ENCODE measurements at places on chromosomes 1 and 21.
A peak's percentile ranks its signal among the peaks of the same experiment; 100 is the strongest.

DNA sequence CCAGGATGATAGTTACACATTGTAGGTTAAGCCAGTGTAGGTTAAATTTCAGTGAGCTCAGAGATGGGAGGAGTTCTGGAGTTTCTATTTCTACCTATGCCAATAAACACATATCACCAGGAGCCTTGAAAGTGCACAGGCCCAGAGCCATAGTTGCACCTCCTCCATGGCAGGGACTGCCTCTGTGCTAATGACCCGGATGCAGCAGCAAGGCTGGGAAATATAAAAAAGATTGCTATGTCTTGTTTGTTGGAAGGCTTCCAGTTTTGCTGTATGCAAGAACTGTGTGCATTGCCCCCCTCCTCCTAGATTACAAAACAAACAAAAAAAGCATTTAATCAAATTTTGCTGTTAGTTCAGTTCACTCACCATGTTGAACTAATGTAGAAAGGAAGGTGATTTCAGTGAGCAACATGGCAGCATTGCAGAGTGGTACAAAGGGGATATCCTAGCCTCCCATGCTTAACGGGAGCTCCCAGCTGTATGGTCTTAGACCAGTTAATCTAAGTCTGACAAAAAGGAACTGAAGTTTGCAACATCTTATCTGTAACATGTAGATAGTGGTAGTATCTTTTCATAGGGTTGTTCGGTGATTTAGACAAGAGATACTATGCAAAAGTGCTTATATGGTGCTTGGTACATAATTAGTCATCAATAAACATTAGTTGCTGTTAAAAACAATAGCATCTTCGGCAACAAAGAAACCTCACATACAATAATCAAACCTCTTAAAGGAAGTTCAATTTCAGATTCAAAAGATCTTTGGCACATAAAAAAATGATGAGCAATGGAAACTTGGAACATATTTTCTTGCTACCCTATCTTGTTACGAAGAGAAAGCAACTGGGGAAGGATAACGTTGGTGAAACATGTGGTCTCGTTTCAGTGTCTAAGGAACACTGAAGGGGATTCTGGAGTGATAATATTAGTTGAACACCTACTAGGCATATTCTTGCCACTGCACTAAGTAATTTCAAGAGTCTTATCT is 309.5 kb downstream of the ASTN1 start:
- DNase-seq = no peak

- DNase-seq = no peak
Measured at GRCh38 chr1:69244211-69244610, 323.5 kb upstream of the LRRC7 start.

DNA sequence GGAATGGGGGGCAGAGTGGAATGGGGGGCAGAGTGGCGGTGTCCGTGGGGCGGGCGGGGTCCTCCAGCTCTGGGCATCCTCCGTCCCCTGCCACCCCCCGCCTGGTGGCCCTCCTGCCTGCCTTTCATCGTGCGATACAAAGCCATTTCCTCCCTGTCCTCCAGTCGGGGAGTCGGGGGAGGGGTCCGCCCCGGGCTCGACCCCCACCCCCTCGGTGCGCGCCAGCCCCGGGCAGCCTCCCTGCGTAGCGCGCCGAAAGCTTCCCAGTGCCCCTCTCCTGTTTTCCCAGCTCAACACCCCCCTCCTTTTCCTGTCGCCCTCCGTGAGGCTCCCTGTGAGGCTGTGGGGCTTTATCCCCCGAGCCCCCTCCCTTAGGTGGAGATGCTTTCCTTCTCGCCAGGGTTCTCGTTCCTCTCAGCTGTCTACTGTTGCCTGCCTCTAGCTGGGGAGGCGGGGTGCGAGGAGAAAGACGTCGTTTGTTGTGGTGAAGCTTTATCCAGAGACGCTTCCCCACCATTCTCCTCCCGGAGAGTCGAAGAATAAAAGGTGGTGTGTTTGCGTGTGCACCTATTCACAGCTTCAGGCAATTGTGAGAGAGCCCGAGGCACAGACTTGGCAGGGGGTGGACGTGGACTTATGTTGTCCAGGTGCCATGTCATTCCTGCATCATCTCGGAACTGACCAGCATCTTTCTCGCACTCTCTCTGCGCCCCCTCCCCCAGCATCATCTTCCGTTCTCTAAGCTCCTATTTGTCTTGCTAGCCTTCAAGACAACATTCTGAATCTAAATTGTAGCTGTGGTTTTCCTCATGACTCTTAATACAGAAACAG is 848 bp downstream of the DNM3 start:
- DNase-seq = no peak

DNA sequence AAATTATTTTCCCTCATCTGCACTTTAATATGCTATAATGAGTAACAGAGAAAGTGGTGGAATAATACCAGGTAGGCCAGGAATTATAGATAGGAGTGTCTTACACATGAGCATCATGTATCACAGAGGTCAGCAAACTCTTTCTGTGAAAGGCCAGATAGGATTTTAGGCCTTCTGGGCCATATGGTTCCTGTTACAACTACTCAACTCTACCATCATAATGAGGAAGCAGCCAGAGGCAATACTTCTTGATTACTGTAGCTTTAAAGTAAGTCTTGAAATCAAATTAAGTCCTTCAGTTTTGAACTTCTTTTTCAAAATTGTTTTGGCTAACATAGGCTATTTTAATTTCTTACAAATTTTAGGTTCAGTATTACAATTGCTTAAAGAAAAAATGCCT is 32.1 kb upstream of the IGSF3 start:
- no peak for DNase-seq

DNA sequence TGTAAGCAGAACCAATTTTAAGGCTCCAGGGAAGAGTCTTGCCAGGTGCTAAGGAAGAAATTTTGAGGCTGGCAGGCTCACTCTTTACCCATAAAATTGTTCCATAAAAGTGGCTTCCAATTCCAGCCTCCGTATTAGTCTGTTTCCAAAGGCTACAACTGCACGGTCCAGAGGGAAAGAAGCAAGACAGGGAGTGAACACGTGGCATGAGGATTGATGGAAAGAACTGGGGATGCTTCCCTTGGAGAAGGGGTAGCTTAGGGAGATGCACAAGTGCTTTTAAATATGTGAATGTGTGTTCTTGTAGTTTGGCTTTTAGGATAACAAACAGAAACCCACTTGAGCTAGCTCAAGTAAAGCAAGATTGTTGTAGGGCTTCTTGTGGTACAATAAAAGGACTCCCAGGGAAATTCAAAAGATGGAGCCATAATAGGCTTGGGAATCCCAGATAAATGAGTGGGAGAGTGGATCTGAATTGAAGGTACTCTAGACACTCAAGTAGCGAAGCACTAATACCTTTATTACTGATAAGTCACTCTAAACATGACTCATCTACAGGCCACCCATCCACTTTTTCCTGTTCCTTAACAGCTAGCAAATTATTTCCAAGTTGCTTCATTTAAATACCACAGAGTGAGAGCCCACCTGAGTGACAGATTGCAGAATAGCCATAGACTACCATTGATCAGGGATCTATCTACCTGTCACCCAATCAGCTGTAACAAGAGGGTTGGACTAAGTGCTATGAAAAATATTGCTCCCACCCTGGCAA is 34.8 kb upstream of the NPL start:
- DNase-seq = no peak

DNA sequence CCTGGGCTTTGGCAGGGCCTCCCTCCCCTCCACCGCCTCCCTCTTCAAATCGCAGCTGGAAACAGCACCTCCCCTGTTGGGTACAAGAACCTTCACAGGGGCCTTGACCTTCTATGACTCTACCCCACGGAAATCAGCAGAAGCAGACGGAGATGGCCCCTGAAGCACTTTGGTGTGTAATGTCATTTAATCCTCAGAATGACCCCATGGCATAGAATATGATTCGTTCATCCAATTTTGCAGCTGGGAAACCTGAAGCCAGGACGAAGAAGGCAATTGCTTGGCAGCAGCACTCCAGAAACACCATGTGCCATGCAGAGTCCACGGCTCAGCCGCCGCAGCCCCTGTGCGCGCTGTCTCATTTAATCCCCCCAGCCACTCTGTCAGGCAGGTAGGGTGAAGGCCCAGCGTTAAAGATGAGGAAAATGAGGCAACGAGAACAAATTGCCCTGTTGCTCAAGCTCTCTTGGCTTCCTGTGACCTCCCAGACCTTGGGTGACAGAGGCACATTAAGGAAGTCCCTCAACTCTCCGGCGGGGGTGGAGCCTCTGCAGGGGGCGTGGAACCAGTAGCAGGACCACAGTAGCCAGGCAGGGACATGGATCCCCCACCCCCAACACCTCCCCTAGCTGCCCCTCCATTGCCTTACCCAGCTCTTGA is 25.8 kb upstream of the LAPTM5 start:
- no peak for DNase-seq

GRCh38 chr1:54120018-54120697 is 32.6 kb downstream of the CDCP2 start:
- no peak for DNase-seq

DNA sequence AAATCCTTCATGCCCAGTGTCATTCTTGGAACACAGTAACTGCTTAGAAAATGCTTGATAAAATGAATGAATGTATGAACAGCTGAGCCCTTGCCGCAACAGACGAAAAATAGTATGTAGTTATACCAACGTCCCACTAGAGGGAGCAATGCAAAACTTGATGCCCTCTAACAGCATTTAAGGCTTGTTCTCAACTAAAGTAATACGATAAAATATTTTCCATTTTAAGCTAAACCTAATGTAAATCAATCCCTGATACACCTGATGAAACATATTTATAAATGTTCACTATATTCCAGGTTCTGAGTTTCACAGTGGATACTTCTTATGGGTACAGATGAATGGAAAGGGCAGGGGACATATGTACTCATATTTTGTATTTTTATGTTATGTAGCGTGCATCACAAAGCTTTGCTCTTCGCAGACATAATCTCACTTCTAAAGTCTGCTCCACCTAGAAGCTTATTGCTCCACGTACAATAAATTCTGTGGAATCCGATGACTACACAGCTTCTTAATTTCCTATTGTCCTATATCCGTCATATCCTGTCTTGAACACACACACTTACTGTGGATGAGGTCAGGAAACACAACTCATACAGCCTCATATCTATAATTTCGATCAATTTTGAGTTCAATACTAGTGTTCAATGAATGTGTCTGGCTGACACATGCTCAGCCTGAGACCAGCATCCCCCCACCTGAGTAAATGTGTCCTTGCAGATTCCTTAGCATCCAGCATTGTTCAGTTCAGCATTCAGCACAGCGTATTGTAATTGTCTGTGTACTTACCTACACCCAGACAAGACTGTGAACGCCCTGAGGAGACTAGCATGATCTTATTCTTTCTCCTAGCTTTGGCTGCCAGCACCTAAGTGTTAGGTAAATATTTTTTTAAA is 4.4 kb upstream of the UTP25 start:
- DNase-seq = peak; percentile 12

- no peak for DNase-seq
Measured at GRCh38 chr1:41378999-41379737, 17.9 kb downstream of the FOXO6 start.

DNA sequence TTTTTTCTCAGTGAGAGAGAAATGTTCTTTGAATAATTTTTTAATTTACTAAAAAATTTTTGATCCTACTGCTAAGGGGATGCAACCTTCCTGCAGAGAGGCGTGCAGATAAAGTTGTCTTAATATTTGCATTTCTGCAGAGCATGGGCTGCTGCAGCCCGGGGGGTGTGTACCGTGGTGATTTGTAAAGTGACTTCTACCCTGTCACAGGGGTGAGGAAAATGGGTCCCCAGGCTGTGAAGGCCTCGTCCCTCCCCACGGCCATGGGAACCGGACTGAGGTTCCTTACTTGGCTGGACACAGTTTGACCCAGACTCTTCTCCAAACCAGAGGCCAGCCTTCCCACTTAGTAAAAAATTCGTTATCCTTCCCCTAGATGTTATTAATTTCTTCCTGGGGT is 9.5 kb upstream of the C1orf174 start:
- no peak for DNase-seq

- no peak for DNase-seq
Measured at GRCh38 chr1:182206626-182207239, 145.2 kb upstream of the ZNF648 start.

DNA sequence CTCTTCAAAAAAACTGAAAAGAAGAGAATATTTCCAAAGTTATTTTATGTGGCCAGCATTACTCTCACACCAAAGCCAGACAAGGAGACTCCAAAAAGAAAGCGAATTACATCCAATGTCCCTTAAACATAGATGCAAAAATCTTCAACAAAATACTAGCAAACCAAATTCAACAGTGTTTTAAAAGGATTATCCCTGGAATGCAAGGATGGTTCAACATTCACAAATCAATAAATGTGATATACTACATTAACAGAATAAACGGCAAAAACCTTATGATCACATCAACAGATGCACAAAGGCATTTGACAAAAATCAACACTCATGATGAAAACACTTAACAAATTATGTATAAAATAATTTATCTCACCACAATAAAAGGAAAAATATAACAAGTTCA is 207.8 kb downstream of the DENND1B start:
- no peak for DNase-seq

- no peak for DNase-seq
Measured at GRCh38 chr1:10947181-10947580, 65.3 kb upstream of the TARDBP start.

DNA sequence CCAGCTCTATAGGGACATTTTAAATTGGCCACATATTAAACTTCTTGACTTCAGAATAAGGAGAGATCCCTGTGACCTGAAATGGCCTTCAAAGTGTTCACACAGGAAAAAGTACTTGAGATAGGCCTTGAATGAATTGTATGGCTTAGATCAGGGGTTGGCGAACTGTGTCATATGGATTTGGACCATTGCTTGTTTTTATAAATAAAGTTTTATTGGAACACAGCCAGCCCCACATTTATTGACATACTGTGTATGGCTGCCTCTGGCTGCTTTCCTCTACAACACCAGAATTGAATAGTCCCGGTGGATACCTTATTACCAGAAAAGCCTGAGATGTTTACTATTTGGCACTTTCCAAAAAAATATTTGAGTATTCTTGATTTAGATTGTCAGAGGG is 4.0 kb downstream of the BROX start:
- no peak for DNase-seq

- DNase-seq = no peak
Measured at GRCh38 chr1:31703431-31704270, at the start of gene COL16A1. TSS of gene COL16A1 (minus strand) at chr1:31704017. CDS start at chr1:31702193, 1,824 bp downstream.

DNA sequence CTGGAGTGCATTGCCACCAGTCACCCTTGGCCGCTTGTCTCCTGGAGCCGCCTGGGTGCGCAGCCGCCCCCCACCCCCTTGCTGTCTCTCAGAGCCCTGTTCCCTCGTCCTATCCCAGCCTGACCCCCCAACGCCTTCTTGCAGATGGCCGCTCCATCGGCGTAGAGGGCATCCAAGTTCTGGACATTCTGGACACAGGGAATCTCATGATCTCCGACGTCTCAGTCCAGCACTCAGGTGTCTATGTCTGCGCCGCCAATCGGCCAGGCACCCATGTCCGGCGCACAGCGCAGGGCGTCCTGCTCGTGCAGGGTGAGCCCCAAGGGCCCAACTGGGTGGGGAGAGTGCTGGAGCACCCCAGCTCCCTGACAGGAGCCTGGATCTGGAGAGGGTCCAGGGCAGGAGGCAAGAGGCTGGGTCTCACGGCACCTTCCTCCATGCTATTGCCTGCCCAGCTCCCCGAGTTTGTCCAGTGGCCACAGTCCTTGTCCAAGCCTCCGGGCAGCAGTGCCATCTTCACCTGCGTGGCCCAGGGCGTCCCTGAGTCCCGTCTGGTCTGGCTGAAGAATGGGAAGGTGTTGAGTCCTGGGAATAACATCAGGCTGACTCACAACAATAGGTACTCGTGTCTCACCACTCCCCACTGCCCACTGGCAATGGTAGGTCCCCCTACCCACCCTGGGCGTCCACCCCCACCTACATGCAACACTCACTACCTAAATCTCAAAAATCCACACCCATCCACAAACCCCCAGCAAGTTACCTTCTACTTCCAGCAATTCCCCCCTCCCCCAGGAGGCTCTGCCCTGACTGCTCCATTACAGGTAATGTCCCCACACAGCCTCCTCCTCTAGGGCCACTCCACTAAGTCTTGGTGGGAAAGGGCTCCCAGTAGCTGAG is 24.6 kb downstream of the SLC27A3 start:
- no peak for DNase-seq

Data from GM18507 (cell line).